HuH-7 (cell line): ENCODE measurements at places on chromosomes 1 and 21.
A peak's percentile ranks its signal among the peaks of the same experiment; 100 is the strongest.

GRCh38 chr1:154806333-154806732, 63.7 kb downstream of the KCNN3 start:
- no peak for DNase-seq

DNA sequence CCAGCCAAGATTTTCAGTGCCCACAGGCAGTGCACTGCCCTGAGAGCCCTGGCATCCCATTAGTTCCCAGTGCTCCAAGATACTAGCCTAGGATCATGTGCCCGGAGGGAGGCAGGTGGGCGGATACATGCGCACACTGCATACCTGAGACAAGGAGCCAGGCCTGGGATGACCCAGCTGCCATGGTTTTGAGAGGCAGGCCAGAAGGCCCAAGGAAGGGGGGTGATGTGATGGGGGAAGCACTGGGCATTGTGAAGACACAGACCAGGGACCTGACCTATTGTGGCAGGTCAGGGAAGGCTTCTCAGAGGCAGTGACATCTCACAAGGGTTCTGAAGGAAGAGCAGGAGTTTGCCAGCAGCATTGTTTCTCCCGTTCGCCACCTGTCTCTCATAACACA, 3.6 kb downstream of the ZC3H12A start:
- no peak for DNase-seq

DNA sequence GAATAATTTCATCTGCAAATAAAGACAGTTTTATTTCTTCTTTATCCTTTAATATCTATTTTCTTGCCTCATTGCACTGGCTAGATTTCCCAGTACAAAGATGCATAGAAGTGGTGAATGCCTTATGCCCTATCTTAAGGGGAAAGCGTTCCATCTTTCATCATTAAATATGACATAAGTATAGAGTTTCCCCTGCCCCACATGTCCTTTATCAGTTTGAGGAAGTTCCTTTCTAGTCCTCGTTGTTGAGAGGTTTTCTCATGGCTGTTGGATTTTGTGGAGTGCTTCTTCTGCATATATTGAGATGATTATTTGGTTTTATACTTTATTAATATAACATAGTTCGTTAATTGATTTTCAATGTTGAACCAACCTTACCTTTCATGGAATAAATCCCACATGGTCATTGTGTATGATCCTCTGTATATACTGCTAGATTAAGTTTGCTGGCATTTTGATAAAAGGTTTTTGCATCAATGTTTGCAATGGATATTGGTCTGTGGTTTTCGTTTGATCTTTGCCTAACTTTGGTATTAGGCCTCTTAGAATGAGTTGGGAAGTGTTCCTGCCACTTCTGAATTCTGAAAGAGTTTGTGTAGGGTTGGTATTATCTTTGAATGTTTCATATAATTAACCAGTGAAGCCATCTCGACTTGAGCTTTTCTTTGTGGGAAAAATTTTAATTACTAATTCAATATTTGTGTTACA, 15.6 kb downstream of the PRKACB start:
- DNase-seq, result no peak

GRCh38 chr21:42188663-42189062, 30.3 kb upstream of the ABCG1 start:
- DNase-seq, result no peak

GRCh38 chr1:212247988-212248387, 37.2 kb upstream of the PPP2R5A start:
- DNase-seq, result no peak

- no peak for DNase-seq
These were observed 29.0 kb upstream of the KDM4A start for GRCh38 chr1:43620956-43621355.

GRCh38 chr21:29168891-29169315, 38.5 kb downstream of the MAP3K7CL start:
- no peak for DNase-seq

DNA sequence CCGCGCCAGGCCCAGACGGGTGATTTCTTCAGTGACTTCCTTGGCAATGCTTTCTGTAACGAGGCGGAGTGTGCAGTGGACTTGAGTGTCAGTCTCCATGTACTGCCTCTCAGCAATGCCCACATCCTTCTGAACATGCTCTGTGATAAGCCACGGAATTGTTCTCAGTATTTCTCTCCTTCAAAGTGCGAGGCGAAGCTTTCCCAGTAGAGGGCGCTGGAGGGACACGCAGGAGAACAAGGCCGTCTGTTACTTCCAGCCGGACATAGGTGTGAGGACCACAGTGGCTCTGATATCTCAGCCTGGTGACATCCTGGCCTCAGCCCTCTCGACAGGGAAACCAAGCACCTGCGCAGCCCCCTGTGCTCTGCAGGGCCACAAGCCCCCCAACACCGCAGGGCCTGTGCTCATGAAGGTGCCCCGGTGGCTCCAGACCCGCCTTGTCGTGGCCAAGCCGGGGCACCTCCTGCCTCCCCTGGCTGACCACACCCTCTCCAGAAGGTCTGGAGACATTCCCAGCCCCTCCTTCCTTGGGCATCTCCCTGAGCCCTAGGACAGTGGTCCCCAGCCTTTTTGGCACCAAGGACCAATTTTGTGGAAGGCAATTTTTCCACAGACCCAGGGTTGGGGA, 46.1 kb upstream of the BACE2 start:
- peak; percentile 56 for DNase-seq

GRCh38 chr1:45730780-45731319, 19.6 kb downstream of the IPP start:
- no peak for DNase-seq
